Fibroblast of lung (primary cell): ENCODE measurements at places on chromosomes 7 and 10.

DNA sequence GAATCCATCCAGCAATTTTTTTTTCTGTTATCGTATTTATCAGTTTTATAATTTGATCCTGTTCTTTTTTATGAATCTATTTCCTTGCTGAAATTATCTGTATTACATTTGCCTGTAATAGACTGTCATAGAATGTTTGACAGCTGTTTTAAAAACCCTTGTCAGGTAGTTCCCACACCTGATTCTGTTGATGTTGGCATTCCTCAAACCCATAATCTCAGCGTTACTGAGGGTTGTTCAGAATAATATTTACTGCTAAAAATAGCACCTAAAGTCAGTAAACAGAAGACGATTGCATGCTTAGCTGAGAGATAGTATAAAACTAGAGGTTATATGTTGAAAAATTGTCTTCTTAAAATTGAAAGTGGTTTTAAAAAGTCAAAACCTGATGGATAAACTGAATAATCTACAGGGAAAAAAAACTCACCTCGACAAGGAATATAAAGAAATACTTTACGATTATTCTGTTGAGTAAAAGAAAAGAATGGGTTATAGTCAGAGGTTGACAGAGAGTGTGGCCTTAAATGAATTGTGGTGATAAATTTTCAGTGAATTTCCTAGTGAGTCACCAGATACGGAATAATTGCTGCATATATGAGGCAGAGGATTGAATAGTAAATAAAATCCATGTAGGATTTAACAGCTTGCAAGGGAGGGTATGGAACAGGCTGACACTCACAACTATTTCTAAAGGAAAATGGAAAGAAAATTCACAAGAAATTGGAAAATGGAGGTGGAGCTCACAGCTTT lies 824.1 kb upstream of the IGFBP3 start:
- peak; percentile 62 for DNase-seq

GRCh38 chr7:86454753-86455152 lies 189.0 kb upstream of the GRM3 start:
- DNase-seq: no peak

- no peak for DNase-seq
Observed at GRCh38 chr10:29816801-29817558, 182.2 kb upstream of the SVIL start.

DNA sequence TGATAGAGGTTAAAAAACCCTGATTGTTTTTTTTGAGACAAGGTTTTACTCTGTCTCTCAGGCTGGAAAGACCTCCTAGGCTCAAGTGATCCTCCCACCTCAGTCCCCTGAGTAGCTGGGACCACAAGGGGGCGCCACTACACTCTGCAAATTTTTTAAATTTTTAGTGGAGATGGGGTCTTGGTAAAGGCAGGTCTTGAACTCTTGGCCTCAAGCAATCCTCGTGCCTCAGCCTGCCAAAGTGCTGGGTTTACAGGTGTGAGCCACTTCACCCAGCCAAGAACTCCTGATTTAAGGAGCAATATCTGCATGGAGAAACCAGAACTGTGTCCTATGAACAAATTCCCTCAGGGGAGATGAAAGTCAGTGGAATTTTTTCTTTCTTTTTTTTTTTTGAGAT lies 7.3 kb upstream of the KLHDC10 start:
- DNase-seq: peak; percentile 44

DNA sequence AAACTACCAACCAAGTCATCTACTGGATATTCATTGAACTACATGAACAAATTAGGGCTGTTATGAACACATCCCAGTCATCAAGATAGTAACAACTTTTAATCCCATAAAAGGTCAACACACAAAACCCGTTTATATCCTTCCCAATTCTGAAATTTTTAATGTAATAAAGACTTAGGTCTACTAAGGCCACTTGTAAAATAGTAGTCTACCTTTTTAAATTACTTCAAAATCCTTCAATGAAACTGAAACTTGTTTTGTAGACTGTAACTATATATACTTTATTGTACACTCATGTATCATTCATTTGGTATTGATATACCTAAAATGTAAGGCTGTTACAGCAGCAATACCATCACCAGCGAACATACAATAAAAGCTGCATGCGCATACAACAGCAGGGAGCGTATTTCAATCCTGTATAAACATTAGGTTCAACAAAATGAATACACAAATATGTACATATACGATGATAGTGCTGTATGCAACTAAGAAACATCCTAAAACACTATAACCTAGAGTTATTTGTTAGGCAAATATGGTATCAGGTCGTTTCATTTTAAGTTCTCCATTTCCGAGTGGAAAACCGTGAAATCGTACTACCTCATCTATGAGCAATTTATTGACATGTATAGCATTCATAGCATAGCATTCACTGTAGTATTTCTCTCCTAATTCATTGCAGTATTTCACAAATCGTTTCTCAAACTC lies 973 bp downstream of the ATAD1 start:
- DNase-seq: peak; percentile 9

- DNase-seq: no peak
Observed at GRCh38 chr10:85047979-85048378, 719.6 kb downstream of the CCSER2 start.
